ENCODE measurements at places on chromosomes 6 and 20.

- no peak for DNase-seq
Measured at GRCh38 chr6:146775220-146775619, 176.4 kb downstream of the ADGB start.

- DNase-seq = no peak
Measured at GRCh38 chr6:52102405-52102804, 15.0 kb upstream of the PKHD1 start.

GRCh38 chr6:90083891-90084290 is 189.6 kb downstream of the GJA10 start:
- DNase-seq = no peak

DNA sequence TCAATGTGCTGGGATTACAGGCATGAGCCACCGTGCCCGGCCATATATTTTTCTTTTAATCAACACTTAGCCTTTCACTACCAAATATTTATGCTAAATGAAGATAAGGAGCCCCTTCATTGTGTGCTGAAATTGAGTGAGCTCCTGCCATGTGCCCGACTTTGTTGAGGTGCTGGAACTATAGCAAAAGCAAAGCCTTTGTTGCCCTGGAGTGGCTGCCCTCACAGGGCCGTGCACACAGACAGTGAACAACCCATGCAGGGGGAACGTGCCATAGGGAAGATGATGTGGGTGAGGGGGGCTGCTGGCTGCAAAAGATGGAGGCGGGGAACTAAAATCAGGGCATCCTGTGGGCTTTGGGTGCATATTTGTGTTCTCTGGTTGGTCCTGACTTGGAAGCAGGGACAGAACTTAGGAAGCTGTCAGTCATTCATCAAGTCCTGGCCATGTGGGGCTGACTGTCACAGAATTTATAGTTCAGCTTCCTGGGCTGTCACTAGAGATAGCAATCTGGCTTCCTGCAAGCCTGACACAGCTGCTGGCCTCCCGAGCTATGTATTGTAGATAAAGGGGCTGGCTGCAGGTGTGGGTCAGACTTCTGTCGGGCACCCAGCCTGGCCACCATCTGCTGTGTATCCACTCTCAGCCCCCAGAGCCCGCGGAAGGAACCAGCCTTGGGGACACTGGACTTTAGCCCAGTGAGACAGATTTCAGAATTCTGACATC is 56.8 kb upstream of the MPC1 start:
- DNase-seq = peak; percentile 30

DNA sequence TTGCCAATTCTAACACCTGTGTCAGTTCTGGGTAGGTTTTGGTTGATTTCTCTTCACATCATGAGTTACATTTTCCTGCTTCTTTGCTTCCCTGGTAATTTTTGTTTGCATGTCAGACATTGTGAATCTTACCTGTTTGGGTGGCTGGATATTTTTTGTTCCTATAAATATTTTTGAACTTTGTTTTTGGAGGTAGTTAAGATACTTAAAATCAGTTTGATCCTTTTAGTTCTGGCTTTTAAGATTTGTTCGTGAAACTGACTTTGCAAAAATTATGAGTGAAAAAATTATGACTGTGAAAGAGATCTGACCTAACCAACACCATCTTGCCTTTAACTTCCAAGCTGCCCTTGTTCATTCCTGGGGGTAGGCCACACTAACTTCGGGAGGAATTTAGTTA is 69.5 kb downstream of the BCAS1 start:
- no peak for DNase-seq

DNA sequence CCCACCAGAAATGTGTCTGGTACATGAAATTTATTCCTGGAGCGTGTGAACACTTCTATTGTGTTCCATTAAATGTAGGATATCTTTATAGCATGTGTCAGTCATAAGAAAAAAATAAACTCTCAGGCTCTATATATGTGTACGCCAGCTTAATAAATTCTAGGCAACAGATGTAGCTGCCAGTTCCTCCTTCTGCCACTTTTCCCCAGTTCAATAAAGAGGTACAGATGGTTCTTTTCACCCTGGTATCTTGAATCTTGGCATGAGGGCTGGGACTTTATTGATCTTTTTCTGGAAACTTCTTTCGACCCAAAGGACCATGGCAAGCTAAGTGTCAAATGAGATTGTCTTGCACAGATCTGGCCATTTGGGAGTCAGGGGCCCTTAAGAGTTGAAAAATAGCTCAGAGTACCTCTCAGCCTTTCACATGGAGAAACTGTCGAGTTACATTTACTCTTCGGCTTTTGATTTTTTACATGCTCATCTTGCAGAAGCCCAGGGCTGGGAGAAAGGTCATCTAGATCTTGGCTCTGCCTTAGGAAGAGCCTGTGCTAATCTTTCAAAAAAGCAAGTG is 240.9 kb downstream of the DOK5 start:
- peak; percentile 82 for DNase-seq

DNA sequence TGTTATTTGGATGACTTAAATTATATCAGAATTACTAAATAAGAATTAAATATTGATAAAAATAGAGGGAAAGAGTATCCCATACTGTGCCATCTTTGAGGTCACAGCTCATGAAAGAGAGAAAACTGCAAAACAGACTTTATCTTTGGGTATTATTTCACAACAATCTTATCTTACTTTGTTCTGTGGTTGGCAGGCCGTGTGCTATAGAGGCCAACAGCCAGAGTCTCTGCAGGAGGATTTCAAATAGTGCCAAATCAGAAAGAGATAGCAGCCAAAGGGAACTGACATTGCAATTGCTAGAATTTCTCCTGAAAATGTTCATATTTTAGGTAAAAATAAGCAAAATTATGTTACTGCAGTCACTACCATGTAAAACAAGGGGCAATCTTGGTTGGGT is 354.2 kb downstream of the GRIK2 start:
- no peak for DNase-seq

GRCh38 chr6:144304223-144304848 is 19.2 kb downstream of the UTRN start:
- no peak for DNase-seq

GRCh38 chr6:79702691-79703090 is 71.6 kb downstream of the SH3BGRL2 start:
- no peak for DNase-seq

- DNase-seq = no peak
Measured at GRCh38 chr6:38861926-38862401, 146.9 kb downstream of the DNAH8 start.

DNA sequence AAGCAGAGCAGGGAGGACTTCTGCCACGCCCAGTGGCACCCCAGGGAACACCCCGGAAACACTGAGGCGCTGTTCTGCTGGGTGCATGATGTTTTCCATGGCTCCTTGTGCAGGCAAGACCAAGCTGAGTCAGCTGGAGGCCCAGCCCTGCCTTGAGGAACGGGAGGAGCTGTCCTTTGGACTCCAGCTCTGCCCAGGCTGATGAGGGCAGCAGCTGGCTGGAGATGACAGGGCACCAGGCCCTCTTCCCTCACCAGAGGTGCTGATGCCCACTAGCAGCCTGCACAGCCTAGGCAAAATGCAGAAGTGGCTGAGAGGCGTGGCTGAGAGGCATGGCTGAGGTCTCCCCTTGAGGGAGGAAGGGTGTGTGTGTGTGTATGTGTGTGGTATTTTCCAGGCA is 2.4 kb downstream of the C6orf132 start:
- DNase-seq = no peak

GRCh38 chr20:1817577-1818211 is 77.5 kb upstream of the SIRPA start:
- DNase-seq = no peak

DNA sequence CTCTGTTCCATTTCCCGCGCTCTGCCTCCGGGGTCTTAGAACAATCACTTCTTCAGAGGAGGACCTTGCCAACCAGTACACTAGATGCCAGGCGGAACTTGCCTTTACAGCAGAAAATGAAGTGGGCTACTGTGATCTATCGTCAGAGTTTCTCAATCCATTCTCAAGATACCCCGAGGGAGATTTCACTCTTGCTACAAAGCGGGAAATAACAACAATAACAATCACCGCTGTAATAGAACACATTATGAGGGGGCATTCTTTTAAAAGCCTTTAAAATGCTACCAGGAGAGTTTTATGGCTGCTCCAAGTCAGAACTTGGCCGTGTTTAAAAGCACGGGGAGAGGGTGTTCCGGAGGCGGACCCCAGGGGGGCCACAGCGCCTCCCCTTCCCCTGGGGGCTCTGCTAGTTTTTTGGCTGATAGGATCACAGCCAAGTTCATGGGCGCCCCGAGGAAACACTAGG is 617.0 kb upstream of the AGPAT4 start:
- DNase-seq = peak; percentile 43

DNA sequence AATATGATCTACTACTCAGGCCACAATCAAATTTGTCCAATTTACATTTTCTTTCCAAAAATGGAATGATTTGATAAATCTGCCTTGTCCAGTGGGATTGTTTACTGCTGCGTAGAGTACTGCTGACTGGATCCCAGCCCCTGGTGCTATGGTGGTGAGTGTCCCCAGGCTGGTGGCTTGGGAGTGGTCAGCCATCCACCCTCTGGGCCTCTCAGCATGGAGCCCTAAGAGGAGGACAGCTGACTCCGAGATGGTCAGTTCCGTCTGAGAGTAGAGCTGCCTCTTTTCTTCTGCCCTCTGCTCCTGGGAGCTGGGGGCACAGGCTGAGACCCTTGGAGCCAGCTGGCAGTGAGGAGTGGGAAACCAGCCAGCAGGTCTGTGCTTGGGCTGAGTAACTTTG is 22.7 kb downstream of the PRDM13 start:
- no peak for DNase-seq

GRCh38 chr6:82251942-82252341 is 4.4 kb upstream of the IBTK start:
- DNase-seq = no peak

DNA sequence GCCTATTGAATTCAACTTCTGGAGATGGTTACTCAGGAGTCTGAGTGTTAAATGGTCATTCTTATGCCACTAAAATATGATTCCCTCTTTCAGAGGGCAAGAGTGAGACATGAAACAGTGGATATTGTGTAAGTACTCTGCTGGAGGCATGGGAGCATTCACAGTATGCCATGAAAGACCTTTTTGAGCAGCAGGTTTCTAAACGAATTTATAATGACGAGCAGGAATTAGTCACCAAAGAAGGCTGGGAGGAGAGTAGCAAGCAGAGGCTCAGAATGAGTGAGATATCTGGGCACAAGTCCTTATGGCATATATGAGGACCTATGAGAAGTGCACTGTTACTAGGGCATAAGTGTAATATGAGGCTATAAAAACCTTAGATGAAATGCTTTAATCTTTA is 10.9 kb upstream of the MYB start:
- DNase-seq = no peak

DNA sequence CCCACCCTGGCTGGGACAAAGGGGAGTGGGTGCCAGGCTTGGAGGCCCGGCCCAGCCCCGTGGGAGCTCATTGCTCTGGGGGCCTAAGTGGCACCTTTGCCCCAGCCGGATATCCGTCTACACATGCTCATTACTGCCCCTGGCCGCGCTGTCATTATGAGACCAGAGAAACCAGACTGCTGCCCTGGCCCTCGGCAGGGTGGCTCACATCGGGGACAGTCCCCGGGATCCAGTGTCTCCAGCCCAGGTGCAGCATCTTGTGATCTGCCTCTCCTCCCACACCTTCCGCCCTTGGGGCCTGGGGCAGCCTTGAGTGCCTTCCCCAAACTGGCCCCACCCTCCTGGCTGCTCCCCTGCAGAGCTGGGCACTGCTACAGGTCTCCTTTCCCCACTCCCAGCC is 4.9 kb downstream of the SRMS start:
- DNase-seq = no peak

GRCh38 chr6:129605967-129606366 is 104.0 kb downstream of the ARHGAP18 start:
- no peak for DNase-seq

GRCh38 chr6:156021746-156022396 is 566.2 kb upstream of the NOX3 start:
- DNase-seq = no peak

DNA sequence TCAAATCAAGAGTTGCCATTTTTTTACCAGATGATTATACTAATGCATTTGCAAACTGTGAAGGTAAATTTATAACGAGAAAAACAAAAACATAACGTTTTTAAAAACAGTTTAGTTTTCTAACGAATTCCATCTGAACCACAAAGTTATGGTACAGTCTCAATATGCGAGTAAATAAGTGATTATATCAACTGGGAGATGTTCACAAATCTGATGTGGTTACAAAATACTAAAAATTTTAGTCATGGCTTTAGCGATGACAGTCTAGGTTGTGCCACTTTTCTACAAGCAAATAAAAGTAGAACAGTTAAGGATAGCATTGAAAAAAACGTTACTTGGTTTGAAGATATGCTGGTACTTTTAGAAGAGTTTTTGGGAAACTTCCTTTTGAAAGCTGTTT is 186.8 kb downstream of the FUT9 start:
- DNase-seq = no peak

GRCh38 chr20:54172532-54172855 is 1.3 kb downstream of the CYP24A1 start:
- peak; percentile 24 for DNase-seq

- DNase-seq = no peak
Measured at GRCh38 chr6:2231438-2231837, 14.0 kb downstream of the GMDS start.

DNA sequence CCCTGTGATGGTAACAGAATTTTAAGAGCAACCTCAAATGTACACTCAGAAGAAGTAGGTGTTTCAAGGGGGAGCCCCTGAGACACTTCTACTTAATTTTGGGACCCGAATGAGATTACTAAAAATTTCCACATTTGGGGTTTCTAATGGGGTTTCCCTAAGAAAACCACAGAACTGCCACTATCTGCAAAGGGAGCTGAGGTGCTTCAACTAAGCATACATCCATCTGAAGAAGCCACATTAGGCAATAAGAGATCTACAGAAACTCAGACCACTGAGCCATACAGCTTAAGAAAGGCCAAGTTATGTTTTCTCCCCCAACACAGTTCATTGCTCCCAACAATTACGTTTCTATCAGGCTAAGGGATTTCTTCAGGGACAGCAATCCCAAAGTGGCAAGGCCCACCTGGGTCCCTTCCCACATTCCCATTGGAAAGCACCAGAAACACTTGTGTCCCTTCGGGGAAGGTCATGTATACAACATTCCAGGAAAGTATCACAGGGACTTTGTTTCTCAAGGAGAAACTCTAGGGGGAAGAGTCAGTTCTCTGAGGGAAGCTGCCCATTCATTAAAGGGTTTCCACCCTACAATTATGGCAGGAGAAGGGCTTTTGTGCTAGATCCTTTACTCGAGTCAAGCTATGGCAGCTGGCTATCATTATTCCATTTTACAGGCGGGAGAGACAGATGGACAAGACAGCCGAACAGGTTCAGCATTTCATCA is 5.0 kb downstream of the BCL2L1 start:
- no peak for DNase-seq

Data from spinal cord (tissue), 10 donors.